Fibroblast of skin of right biceps (primary cell): ENCODE measurements at places on chromosomes 3 and 15.
A peak's percentile ranks its signal among the peaks of the same experiment; 100 is the strongest.

DNA sequence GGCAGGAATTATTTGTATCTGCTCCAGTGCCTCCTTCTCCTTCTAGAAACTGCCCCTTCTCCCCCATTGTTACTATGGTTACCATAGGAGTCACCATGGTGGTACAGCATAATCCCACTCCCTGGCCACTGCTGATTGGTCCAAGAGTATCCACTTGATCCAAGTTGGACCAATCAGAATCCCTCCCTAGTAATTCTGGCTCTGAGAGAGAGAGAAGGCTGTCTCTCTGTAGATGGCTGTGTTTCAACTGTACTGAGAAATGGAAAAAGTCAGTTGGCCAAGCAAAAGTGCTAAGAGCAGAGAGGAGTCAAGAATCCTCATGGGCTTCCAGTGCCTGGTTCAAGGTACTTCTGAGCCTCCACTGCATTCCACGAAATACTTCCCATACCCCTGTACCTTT is 120.6 kb upstream of the SPATA12 start:
- DNase-seq: no peak

- DNase-seq: no peak
These were observed 2.6 kb upstream of the MAP6D1 start for GRCh38 chr3:183827809-183828537.

GRCh38 chr3:188707381-188708288 is 464.1 kb upstream of the TPRG1 start:
- no peak for DNase-seq

GRCh38 chr3:177199206-177199760 is 2.0 kb upstream of the TBL1XR1 start:
- DNase-seq: no peak

DNA sequence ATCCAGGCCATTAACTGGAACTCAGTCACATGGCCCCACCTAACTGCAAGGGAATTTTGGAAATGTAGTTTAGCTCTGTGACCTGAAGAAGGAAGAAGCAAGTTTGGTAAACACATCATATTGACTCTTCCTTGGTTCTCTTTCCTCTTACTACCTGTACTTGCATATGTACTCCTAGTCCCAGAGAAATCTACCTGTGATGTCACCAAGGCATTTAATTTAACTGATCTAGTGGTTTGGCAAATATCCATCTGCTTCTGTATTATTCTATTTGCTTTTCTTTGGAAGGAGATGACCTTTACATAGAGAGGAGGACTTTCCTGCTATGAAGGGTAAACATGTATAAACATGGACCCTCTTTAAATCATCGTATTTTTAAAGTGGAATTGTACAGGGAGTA is 150.8 kb downstream of the TMEM108 start:
- no peak for DNase-seq

GRCh38 chr3:31421314-31422048 is 111.2 kb upstream of the STT3B start:
- DNase-seq: no peak

- no peak for DNase-seq
These were observed 34.7 kb downstream of the POLG start for GRCh38 chr15:89299896-89300295.

DNA sequence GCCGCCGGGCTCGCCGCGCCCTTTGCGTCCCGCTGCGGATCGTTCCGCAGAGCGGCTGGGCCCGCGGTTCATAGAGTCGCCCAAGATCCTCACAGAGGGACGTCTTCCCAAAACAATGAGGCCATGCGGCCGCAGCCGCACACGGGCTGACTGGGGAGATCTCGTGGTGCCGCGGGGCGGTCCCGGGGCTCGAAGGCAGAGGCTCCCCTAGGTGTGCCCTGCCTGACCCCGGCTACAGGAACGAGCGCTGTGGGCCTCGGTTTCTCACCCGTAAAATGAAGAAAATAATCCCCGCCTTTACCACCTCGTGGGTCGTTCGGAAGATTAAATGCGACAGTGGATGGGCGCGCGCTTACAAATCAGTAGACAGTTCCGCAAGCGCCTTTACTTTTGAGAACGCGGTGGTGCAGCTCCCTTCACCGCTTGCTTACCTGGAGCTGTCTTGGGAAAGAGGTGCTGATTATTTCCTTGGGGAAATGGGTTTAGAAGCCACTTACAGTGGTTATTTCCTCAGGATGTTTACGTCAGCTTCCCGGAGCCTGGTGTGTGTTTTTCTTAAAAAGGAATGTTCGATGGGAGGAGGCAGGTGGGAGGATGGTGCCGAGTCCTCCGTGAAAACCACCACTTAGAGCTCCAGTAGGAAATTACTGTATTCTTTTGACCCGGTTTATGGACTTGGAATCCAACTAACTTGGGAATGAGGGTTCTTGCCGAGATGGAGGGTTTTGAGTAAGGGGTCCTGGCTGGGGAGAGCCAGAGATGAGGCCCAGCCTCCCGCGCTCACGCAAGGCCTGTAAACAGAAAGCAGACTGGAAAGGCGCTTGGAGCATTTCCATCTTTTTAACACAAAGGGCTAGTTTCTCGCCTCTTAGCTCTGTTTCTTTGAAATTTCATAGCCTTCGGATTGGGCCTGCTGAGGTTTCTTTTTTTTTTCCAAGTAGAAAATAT is 1.9 kb upstream of the MEX3B start:
- DNase-seq: peak; percentile 50

- DNase-seq: no peak
These were observed 35.6 kb upstream of the DYNC1LI1 start for GRCh38 chr3:32606277-32606676.

- DNase-seq: no peak
These were observed 210.3 kb upstream of the ONECUT1 start for GRCh38 chr15:53000409-53000808.

DNA sequence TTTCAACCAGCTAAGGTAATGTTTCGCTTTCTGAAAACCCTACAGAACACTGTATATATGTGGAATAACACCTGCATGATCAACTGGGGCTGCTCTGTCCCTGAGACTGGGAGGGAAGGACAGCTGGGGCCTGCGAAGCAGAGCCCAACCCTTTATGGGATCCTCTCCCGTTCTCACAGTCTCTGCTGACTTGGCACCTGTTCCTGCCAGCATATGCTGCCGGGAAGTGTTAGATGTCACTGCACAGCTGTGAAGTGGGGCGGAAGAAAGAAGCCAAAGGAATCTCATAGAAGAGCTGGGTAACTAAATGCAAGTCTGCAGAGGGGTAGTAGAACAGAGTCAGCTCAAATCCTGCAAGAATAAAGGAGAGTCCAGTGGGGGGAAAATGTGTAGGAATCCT is 29.6 kb downstream of the LRRC3B start:
- no peak for DNase-seq

- DNase-seq: no peak
These were observed 43.2 kb upstream of the PRR23E start for GRCh38 chr3:127149621-127150310.

DNA sequence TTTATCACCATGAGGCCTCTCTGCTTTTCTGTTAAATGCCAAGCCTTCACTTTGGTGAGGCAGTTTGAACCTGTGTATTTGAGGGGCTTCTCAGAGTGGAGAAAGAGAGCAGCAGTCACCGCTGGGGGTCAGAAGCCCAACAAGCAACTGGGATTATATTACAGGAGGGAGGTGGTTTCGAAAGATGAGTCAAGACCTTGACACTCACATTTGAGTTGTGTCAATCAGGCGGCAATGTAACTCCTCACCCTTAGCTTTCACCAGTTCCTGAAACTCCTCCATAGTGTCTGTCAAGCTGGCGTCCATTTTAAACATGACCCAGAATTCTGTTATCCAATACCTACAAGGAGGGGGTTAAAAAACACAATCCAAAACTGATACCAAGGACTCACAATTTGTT is 46.5 kb downstream of the RASGRP1 start:
- DNase-seq: peak; percentile 26

DNA sequence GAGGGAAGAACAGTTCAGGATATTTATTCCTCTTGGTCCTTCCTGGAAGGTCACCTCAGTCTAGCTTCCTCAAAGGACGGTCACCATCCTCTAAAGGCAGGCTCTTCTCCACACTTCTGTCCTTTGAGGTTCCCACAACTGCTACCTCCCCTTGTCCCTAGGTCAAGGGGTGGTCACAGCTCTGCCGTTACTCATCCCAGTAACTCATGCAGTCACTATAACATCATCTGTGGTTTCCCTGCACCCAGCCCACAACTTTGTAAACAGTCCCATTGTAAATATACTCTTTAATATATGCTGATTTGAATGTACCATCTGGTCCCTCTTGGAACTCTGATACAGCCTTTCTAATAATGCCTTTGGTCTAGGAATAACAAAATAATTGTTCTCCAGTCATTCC is 887.4 kb downstream of the FHIT start:
- no peak for DNase-seq

DNA sequence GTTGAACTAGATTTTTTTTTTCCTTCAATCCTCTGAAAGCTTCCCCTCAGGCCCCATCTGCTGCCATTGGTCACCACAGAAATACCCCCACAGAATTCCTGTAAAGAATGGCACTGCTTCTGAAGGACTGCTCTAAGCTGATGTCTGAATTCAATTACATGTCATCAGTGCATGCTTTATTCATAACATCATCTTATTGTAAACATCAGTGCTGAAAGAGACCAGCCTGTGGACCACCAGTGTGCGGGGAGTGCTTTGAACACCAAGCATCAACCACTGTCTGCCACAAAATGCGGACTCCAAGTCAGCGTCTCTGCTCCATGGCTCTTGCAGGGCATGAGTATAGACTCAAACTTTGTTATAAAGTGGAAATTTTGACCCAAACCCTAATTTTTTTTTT is 11.6 kb downstream of the PHLDB2 start:
- DNase-seq: peak; percentile 76
